GM12878 (cell line): ENCODE measurements at places on chromosomes 13 and 19.

- no peak for DNase-seq
Measured at GRCh38 chr13:25836574-25837336, 215.1 kb downstream of the SHISA2 start.

GRCh38 chr13:48862572-48862971 is 113.1 kb upstream of the FNDC3A start:
- DNase-seq = no peak

- no peak for DNase-seq
Measured at GRCh38 chr19:14006766-14007562, 844 bp upstream of the RFX1 start.

- DNase-seq = no peak
Measured at GRCh38 chr13:30418075-30418716, 4.1 kb upstream of the UBE2L5 start.

DNA sequence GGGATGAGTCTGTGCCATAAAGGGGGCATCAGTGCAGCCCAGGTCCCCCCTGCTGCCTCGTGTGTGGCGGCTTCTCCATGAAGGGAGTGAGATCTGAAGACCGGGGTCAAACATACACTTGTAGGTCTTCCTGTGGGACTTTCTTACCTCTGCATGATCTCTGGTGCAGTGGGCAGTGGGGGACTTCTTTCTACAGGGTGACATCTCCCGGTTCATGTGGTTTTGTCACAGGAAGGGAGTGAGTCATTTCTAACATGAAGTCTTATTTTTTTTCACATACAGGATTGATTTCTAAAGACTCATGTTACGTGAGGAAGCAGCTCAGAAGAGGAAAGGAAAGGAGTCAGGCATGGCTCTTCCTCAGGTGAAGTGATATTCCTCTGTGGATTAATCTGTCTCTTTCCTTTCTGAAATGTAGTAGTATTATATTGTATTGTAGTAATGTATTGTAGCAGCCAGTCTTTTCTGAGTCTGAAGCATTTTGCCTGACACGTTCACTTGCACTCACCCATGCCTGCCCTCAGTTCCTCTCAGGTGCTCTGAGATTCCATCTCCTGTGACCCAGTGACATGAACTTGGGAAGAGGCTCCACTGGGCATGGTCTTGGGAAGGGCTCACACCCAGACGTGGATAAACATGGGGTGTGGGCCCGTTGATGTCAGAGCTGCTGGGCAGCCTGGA is 15.7 kb downstream of the ZNF808 start:
- peak; percentile 66 for DNase-seq

- DNase-seq = no peak
Measured at GRCh38 chr19:20079476-20079875, 1.7 kb downstream of the ZNF90 start.

DNA sequence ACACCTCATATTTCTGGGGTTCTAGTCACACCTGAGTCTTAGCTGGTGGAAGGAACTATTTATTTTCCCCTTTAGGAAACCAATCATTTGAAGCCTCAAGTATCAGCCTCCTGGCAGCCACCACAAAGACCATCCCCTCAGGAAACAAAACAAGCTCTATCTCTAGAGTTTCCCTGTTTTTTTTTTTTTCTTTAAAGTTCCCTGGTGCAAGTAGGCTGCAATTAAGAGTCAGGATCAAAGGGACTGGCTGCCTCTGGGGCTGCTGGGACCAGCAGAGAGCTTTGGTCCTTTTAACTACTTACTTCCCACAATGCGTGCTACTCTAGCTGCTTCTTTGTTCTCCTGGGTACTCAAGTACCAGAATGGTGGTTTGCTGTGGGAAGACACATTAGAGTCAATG is 11.4 kb downstream of the MBNL2 start:
- DNase-seq = no peak

DNA sequence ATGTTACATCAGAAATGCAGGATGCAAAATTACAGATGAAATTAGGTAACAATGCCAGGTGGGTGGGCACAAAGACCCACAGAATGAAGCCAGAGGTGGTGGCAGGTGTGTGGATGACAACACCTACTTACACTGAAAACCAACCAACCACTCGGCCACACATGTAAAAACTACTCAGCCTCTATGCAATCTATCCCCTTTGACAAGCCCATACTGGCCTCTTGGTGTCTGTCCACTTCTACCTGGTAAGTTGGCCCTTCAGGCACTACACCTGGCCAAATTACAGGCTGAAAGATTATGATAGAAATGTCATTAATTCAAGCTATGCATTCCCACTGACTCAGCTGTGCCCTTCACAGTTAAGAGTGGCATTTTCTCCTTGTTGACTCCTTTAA is 50.0 kb downstream of the BRD4 start:
- DNase-seq = no peak

GRCh38 chr19:38095411-38096308 is 128.4 kb downstream of the DPF1 start:
- peak; percentile 17 for DNase-seq

DNA sequence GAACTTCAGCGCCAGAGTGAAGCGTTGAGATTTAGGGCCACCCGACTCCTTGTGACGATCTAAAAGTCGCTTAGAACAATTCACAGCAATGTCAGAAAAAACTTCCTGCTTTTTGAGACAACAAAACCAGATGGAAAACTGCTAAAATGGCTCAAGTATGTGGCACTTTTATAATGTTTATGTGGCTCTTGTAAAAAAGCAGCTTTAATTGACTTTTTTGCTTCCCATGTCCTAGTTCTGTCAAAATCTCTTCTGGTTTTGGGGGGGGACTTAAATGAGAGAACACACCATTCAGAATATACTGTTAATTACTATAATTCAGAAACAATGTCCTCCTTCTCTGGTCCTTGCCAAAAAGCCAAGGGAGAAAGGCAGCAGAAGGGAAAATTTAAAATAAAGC is 154.7 kb upstream of the LSM14A start:
- no peak for DNase-seq

- DNase-seq = no peak
Measured at GRCh38 chr19:55491546-55492360, 3.5 kb downstream of the SSC5D start.

- DNase-seq = no peak
Measured at GRCh38 chr19:16625163-16625958, 2.6 kb downstream of the MED26 start.

GRCh38 chr19:41928754-41929535 is 696 bp upstream of the ERFL start:
- DNase-seq = no peak

DNA sequence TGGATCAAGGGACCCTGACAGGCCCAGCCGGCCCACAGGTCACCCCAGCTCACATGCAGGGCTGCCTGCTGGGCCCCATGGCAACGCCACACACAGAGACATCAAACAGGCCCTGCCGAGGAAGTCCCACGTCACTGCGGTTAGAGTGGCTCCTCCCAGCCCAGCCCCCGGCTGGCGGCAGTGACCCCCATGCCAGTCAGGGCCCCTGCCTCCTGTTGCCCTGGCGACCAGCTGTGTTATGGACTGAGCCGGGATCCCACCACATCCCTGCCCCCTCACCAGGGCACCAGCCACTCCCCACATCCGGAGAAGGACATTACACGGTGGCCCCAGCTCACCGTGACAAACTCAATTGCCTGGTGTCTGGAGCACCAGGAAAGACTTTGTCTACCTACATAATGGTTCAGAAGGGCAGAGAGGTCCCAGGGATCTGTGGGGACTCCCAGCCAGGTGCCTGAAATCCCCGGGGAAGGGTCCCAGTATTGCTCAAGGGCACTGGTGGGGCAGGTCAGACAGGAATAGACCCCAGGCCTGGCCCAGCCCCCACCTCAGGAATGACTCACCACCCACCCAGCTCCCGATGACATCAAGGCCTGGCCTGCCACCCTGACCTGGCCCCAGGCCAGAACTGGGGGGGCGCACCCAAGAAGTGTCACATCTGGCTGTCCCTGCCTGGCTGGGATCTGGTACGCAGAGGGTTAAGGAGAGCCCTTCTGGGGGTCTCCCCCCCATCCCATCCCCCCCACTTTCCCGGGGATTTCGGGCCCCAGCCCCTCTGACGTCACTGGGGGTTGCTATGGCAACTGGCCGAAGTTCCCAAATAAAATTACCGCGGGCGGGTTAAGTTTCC is 30.2 kb upstream of the NANOS3 start:
- DNase-seq = peak; percentile 85

DNA sequence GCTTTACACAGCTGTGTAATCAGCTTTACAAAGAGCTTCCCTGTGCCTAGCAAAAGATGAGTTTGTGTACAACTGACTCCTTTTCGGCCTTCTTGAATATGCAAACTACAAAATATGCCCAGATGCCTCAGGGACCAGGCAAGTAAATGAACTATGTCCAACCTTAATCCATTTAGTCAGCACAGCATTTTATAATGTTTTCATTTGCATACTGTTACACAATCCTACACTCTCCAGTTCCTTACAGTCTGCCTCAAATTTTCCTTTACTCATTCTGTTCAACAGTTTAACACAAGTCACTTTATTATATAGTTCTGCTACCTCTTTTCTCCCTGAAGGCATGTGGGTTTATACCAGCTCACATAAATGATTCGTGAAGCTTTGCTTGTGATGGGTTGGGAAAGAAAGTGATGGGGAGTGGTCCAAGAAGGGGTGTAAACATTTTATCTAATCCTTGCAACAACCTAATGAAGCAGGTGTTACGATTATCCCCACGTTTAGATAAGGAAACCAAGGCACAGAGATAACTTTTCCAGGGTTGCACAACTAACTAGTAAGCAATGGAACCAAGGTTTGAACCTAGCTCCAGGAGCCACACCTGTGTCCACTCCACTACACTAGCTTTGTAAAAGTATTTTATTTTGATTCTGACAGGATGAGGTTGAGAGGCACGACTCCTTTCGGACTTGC is 3.3 kb upstream of the USP12 start:
- DNase-seq = no peak

- DNase-seq = no peak
Measured at GRCh38 chr19:56253737-56254136, 18.8 kb upstream of the EDDM13 start.

DNA sequence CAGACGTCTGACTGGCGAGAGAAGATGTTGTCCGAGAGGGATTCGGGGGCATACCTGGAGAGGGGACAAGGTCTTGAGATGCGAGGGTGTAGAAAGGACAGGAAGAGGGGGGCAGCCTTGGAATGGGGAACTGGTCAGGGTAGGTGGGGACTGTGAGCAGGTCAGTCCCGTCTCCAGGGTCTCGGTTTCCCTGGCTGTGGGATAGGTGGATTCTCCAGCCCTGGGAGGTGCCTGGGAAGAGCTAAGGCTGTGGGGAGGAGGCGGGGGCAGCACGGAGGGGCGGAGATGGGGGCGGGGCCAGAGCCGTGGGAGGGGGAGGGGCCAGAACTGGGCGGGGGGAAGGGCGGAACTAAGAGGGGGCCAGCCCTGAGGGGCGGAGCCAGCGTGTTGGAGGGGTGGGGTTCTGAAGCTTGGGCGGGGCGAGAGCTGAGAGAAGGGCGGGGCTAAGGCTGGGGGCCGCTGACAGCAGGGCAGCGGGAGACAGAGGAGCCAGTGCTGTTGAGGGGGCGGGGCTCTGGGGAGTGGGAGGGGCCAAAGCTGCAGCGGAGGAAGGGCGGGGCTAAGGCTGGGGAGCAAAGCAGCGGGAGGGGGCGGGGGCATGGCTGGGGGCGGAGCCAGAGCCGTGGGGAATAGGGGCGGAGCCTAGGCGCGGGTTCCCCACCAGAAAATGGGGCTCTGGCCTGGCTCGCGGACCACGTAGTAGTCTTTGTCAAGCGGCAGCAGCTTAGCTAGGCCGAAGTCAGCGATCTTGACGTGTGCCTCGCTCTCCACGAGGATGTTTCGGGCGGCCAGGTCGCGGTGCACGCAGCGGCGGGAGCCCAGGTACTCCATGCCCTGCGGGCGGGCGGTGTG is 9.5 kb upstream of the INSL3 start:
- no peak for DNase-seq

- no peak for DNase-seq
Measured at GRCh38 chr13:32212421-32212820, 102.7 kb downstream of the ZAR1L start.
